ENCODE measurements at places on chromosomes 4 and X. TPM values are rescaled to one million over a fixed set of nuclear protein-coding genes. Genes with fewer than 3 reads are reported as not detected.

ARR3 gene
- total RNA-seq: not detected

GRCh38 chr4:84954982-84955567, 11.4 kb downstream of the WDFY3 start:
- DNase-seq: no peak

FAM156A gene
- total RNA-seq: 21.7 TPM

DNA sequence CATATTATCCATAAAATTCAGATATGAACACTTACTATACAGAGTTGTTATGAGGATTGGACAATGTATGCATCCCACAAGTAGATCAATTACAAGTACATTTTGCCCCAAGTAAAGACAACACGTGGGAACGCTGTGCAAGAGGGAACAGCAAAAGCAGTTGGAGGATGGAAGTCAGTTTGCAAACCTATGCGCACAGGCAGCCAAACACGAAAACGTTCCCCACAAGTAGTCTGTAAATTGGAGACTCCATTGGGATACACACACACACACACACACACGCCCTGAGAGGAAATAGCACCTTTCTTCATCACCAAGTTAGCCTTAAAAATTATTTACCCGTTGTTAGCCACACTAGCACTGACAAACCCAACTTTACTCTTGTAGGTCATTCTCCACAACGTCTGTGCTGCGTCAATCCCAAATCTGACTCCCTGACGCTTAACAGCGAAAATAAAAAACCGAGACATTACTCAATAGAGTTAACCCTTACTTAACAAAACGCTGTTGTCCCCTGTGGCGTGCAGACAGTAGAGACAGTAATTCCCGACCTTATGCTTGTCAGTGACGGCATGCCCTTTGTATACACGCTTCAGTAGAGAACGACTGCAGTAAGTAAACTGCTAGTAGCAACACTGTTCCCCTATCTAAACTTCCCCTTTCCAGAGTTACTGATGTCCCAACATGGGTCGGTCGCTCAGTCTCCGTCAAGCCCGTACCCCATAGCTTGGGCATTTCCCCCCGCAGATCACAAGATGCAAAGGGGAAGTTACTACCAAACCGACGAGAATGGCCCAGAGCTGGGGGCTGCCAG, 730 bp downstream of the MANBA start:
- peak; percentile 9 for DNase-seq

GABRA4 gene
- not detected for total RNA-seq

DNA sequence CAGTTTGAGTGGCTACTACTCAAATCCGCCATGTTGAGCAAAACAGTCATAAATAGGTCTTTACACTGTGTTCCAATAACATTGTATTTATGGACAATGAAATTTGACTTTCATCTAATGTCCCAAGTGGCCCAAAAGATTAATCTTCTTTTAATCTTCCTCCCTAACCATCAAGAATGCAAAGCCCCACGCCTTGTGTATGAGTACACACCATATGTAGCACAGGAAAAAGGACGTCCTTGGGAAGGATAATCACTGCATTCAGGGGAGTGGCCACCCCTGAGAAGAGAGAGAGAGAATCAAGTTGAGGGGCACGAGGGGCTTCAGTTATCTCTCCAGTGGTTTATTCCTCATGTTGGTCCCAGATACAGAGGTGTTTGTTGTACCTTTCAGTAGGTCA, 33.1 kb downstream of the RBM47 start:
- DNase-seq: no peak

Data from Daoy (cell line).